Cerebellar nuclear complex (tissue), 1 donor: ENCODE measurements at places on chromosomes 13 and 19.

DNA sequence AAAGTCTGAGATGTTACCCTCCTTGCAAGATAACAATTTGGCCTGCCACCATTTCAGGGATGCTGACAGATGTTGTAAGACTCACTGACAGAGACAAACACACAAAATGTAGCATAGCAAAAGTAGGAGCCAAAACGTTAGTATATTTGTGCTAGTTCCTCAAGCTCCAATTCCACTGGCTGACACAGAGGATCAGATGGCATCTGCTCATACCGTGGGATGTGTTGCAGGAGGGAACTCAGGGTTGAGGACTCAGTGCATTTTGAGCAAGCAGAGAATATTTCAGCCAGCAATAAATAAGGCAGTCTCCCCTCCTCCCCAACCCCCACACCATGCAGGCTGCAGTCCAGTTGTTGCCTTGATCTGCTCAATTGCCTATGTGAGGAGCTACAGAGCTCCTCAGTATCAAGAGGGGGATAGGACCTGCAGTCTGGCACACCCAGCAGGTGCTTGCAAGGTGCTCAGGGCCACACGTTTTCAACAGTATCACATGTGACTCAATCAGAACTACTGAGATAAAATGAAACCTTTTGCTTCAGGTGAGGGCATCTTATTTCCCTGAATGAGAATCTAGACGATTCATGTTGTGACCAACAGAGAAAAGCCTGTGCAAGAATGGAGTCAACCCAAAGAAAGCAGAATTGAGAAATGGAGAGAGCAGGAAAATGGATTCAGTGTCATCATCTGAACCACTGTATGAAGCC, 23.6 kb upstream of the LRCH1 start:
- DNase-seq, result no peak

DNA sequence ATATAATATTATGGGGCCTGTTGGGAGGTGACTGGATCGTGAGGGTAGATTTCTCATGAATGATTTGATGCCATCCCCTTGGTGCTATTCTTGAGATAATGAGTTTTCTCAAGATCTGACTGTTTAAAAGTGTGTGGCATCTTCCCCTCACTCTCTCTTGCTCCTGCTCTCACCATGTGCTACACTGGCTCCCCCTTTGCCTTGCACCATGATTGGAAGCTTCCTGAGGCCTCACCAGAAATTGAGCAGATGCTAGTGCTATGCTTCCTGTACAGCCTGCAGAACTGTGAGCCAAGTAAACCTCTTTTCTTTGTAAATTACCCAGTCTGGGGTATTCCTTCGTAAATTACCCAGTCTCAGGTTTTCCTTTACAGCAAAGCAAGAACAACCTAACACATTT, 1.8 kb upstream of the ZNF599 start:
- no peak for DNase-seq

- no peak for DNase-seq
Measured at GRCh38 chr19:48558018-48558684, 6.2 kb downstream of the SULT2B1 start.

- no peak for DNase-seq
Measured at GRCh38 chr13:35598790-35599369, 122.4 kb upstream of the MAB21L1 start.

DNA sequence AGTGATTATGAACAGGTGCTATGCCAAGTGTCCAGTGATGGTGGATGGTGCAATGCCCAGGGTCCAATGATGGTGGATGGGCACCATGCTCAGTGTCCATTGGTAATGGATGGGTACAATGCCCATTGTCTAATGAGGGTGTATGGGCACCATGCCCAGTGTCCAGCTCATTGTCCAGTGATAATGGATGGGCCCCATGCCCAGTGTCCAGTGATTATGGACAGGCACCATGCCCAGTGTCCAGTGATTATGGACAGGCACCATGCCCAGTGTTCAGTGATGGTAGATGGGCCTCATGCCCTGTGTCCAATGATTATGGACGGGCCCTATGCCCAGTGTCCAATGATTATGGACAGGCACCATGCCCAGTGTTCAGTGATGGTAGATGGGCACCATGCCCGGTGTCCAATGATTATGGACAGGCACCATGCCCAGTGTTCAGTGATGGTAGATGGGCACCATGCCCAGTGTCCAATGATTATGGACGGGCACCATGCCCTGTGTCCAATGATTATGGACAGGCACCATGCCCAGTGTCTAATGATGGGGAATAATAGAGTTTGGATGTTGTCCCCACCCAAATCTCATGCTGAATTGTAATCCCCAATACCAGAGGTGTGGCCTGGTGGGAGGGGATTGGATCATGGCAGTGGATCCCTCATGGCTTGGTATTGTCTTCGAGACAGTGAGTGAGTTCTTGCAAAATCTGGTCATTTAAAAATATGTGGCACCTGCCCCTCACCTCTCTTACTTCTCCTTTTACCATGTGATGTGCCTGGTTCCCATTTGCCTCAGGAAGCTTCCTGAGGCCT, 87.8 kb downstream of the ANKRD10 start:
- DNase-seq, result no peak

DNA sequence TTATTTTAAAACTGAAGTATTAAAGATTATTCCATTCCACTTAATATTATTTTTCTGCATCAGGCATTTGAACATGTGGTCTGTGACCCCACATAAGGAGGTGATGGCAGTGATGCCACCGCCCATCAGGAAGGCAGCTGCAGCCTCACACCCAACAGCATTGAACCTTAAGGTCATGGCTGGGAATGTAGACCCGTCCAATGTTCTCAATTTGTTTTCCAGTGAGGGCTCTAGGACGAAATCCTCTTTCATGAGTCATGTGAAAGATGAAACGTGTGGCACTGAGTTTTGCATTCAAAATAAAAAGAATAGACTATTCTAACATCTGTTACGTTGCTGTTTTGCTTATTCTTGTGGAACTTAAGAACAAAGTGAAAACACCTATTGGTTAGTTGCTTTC, 74.5 kb upstream of the ANKRD10 start:
- DNase-seq, result no peak

GRCh38 chr19:40674291-40674690, 16.2 kb downstream of the NUMBL start:
- no peak for DNase-seq

DNA sequence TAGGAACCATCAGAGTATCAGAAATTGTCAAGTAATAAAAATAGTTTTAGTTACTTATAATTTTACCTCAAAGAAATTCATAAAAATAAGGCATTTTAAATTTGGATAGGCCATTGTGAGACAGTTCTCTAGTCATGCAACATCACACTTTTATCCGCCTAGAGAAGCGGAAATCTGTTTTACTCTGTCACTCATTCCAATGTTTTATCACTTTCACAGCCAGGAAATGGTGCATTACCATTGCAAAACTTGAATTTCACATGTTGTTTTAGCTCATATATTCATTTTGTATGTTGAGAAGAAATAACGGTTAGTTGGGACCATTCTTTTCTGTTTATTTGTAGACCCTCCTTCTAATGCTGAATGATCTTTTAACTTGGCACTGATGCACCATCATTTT, 427.2 kb downstream of the GPC6 start:
- DNase-seq, result no peak

DNA sequence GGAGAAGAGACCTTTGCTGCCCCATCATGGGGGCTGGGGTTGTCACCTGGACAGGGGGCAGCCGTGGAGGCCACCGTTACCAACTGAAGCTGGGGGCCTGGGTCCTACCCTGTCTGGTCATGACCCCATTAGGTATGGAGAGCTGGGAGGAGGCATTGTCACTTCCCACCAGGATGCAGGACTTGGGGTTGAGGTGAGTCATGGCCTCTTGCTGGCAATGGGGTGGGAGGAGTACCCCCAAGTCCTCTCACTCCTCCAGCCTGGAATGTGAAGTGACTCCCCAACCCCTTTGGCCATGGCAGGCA, 9.0 kb downstream of the EGLN2 start:
- no peak for DNase-seq

GRCh38 chr13:23434491-23434890, 989 bp upstream of the SACS start:
- no peak for DNase-seq

- no peak for DNase-seq
Measured at GRCh38 chr13:71285700-71286099, 581.3 kb downstream of the DACH1 start.

DNA sequence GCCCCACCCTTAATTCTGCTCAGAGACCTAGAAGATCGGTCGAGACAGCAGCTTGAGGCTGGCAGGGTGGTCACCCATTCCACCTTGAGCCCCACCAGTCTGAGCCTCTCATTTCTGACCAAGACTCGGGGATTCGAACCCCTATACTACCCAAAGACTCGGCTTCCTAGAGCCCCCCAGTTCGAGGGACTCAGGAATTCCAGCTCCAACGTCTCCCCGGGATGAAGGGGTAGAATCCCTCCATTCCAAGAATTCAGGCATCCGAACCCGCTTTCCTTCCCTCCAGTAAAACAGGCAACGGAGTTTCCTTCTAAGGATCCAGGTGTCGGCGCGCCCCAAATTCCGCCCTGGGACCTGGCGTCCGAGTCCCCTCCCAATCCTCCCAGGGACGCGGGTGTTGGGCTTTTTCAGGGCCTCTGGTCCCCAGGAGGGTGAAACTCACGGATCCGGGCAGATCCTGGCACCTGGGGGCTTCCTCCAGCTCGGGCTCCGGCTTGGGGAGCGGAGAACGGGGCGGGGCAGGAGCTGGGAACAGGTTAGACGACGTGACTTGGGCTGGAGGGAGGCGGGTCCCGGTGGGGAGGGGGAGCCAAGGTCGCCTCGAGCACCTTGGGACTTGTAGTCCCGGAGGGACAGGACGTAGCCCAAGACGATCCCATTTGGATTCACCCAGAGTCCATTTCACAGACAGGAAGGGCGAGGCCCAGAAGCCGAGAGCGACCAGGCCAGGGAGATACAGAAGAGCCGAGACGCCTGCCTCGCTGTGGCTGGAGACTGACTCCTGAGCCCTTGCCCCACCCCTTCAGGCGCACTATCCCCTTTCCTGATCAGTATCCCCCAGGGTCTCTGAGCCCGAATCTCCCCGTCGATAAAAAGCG, at the start of gene PPP1R13L:
Gene PPP1R13L (minus strand): TSS at position 513 of the 878 bp plus-strand sequence. CDS start 6,751 bp downstream, outside the sequence.
- no peak for DNase-seq

GRCh38 chr13:39245688-39246087, 207.4 kb downstream of the NHLRC3 start:
- DNase-seq, result no peak

GRCh38 chr19:3046698-3047495, 15.4 kb downstream of the TLE5 start:
- no peak for DNase-seq

DNA sequence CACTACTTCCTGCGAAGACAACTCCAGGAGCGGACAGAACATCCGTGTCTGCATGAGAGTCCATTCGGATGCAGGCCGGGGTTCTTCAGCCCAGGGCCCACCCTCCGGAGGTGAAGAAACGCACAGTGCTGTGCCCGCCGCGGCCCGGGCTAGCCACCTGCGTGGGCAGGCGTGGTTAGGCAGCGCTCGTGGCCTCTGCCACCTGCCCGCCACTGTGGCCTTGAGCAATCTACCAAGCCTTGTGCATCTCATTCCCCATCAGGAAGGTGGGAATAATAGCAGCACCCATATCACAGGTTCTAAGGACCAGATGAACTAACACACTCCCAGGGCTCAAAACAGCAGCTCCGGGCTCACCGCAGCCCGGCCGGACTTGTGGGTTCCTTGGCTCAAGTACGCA, 26.7 kb upstream of the PABPC3 start:
- DNase-seq, result no peak

DNA sequence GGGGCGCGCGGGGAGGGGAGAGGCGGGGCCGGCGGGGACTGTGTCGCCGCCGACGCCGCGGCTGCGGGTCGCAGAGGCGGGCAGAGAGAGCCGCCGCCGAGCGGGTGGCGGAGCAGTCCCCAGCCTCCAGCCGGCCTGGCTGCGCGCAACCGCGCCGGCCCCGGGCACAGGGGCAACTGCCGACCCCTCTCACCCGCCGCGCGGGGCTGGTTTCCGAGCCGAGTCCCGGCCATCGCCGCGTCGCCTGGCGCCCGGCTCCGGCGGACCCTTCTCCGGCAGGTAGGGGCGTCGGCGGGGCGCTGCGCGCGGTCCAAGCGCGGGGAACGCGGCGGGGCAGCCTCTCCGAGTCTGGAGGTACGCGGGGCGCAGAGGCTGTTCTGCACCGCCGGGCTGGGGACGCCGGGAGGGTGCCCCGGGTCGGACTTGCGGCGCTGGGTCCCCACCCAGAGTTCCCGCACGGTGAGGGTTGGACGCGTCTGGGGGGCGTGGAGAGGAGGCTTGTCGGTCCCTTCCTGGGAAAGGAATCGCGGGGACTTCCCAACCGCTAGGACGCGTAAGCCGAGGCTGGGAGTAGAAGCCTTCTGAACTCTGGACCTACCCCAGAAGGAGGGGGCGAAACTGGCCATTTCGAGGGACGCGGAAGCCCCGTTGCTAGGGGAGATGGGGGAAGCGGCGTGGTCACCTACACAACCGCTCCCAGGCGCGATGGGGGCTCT, 133.6 kb upstream of the MYO16 start:
- DNase-seq, result no peak

DNA sequence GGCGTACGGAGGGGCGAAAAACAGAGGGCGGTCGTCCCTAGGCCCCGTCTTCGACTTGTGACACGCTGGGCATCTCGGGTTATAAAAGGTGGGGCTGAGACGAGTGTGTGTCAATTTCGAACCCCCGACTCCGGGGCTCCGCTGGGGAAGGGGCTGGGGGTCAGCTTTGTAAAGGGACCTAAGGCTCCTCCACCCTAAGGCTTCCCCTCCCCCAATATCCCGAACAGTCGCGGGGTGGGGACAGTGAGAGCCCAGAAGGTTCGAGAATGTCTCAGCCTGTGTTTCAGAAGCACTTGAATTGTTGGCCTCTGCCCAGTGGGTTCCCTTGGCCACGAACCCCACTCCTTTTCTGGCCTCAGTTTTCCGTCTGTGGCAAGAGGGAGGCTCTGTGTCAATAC, 450 bp downstream of the SELENOW start:
- peak; percentile 3 for DNase-seq
